Activated CD4-positive, alpha-beta T cell treated with anti-CD3 and anti-CD28 coated beads, Interleukin-10, Interleukin-2, amounts not matched to agents 100 ng/mL and 50 ng/mL, durations not matched to agents 16 hours and 8 hours (primary cell): ENCODE measurements at places on chromosomes 7 and 10.

GRCh38 chr10:42941790-42942189, 135.1 kb upstream of the RET start:
- DNase-seq: no peak

DNA sequence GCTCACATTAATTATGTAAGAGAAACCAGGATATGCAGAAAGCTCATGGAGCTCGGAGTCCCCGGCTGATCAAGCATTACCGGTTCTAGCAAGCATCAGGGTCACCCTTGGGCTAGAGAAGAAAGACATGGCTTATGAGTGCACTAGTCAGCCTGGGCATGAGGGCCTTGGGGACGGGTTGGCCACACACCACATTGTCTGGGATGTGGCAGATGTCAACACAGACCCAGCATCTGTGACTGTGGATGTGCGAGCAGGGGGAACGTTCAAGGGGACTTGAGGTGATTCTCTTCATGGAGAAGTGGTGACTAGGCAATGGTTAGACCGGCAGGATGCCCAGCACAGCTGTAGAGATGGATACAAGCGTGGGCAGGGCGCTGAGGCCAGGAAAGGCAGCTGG, 13.7 kb downstream of the ZMIZ2 start:
- no peak for DNase-seq

- DNase-seq: no peak
Observed at GRCh38 chr10:90621577-90621976, 236.3 kb downstream of the HTR7 start.

GRCh38 chr10:31353574-31353973, 34.6 kb downstream of the ZEB1 start:
- DNase-seq: peak; percentile 88

DNA sequence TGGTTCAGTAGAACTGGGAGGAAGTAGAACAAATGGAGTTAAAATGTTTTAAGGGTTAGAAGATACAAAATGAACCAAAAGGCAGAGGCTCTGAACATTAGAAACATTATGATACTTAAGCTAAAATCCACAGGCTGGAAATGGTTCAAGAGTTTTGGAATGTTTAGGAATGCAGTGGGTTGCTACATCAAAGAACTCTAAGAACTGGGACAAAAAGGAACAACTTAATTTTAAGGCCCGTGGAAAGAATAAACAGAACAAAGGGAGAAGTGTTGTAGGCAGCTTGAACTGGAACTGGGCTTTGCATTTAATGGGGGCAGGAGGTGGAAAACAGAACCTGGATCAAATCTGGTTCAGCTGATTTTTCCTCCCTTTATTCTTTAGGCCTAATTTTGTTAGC, 3.5 kb upstream of the C7orf25 start:
- DNase-seq: no peak

DNA sequence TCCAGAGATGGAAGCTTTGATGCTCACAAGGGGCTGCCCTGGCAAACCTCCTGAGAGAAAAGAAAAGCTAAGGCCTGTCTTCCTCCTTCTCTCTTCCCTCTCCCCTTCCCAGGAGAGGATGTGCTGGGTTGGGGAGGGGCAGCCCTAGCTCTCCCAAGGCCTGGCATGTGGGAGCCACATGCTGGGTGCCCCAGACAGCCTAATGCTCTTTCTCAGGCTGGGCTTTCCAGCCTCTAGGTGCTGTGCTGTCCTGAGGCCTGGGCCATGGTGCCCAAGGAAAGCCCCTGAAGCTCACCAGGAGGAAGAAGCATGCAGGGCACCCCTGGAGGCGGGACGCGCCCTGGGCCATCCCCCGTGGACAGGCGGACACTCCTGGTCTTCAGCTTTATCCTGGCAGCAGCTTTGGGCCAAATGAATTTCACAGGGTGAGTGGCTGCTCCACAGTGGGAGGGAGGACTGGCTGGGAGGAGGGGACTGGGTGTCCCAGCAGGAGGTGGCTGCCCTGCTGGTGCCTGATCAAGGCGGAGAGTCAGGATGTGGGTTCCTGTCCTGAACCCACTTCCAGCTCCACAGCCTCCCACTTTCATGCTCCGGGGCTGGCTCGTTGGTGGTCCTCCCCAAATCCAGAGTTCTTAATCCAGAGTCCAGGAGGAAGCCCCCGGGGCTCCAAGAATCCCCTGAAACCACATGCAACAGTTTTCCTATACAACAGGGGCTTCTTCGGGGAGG, 1.7 kb downstream of the CPA5 start:
- no peak for DNase-seq

DNA sequence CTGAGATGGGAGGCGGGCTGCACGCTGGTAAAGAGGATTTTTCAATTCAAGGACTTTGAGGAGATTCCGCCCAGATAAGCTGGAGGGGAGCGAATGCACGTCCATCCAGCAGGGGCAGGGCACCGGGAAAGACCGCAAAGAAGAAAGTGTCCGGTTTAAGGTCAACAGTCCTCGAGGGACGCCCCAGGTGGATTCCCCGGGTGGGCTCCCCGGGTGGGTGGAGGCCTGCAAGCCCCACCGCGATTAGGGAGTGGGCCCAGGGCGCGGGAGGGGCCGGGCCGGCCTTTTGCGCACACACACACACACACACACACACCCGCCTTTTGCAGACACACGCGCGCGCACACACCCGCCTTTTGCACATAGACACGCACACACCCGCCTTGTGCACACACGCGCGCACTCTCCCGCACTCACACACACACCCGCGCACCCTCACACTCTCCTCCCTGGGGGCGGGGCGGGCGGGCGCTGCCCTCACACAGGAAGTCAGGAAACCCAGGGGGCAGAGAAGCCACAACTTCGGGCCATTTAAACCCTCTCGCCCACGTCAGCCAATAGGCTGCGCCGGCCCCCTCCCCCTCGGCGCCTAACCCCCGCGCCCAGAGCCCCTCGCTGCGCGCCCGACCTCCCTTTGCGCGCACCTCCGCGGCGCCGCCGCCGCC, 615 bp downstream of the ARHGAP12 start:
- DNase-seq: peak; percentile 69
